ENCODE measurements at places on chromosomes 3 and 15. TPM values are rescaled to one million over a fixed set of nuclear protein-coding genes. Genes with fewer than 3 reads are reported as not detected.

The CFAP92 gene
- total RNA-seq: 0.51 TPM

The FANCD2OS gene
- total RNA-seq: not detected

The MITF gene
- total RNA-seq: 2.3 TPM

The TFRC gene
- total RNA-seq: 70.4 TPM

The PRR20G gene
- total RNA-seq: not detected
